ENCODE measurements at places on chromosomes 1 and 21. TPM values are rescaled to one million over a fixed set of nuclear protein-coding genes. Genes with fewer than 3 reads are reported as not detected.
A peak's percentile ranks its signal among the peaks of the same experiment; 100 is the strongest.

DNA sequence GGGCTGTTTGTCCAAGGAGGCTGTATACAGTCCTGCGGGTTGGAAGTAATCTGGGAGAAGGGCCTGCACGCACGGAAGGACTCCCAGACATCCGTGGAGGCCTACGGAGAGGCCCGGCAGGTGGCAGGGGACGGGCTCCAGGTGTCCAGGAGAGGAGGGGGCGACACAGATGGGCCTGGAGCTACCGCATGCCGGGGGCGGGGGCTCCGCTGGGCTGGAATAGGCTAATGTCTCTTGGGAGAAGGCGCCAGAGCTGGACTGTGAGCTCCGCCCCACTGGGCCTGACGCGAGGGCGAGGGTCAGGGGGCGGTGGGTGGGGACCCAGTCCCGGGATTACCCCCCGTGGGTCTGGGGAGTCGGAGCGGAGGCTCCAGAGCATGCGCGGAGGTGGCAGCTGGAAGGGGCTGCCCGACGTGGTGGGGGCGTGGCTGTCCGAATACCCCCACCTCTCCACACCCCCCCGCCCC is 659 bp downstream of the AGO1 start:
- peak; percentile 10 for DNase-seq

DNA sequence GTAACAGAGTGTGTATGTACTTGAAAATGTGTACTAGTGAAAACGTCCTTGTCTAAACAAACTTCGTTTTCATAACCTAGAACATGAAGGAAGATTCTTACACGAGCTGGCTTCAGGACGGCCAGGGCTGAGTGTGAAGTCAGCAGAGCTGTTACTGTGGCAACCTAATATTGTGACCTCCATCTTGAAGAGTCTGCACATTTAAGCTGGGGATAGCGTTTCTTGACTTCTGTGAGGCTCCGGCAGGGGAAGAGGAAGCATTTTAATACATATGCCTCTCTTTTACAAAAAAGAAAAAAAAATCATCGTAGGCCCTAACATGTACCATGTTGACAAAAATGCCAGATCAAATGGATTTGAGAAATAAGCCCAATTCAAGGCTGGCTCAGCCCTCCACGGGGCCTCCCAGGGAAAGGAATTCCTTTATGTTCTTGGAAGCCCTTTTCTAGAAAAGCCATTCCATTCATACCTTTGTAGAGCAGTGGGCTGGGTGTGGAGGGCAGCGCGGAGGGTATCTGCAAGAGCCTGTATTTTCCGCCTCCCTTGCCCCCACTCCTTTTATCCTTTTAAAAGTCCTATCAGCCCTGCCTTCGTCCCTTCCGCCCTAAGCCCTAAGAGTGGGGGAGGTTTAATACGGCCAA is 51.1 kb downstream of the SIM2 start:
- no peak for DNase-seq

Gene COG2
- polyA plus RNA-seq: 31.8 TPM

Gene DIO1
- polyA plus RNA-seq: 9.7 TPM

Gene PGLYRP4
- polyA plus RNA-seq: not detected

Gene TMEM81
- 2.9 TPM for polyA plus RNA-seq

Gene FHL3
- 18.0 TPM for polyA plus RNA-seq
